ENCODE measurements at places on chromosomes 16 and 17.

DNA sequence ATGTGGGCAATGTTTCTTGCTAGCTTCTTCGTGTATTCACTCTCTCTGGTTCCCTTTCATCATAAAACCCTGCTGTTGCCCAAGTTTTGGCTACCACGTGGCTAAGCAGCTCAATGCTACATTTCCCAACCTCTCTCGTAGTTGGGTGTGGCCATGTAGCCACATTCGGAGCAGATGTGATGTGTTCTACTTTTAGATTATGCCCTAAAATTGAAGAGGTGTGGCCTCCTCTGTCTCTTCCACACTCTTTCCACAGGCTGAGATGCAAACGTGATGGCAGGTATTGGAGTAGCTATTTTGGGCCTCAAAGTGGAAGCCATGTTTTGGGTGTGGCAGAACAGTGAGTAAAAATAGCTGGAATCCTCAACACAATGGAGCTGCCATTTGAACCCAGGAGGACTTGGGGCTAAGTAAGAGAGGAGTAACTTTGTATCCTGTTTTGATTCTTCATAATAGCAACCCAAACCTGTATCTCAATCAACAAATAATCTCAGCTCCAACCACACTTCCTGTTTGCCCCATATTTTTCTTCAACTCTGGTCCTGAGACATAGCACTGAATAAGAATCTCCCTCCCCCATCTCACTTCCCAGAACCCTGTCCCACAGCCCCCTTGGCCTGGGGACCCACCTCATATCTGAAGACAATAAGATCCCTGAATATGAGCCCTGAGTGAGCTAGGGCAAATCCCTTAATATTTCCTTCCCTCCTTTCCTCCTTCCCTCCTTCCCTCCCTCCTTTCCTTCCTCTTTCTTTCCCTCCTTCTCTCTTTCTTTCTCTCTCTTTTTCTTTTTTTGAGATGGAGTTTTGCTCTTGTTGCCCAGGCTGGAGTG is 4.0 kb downstream of the NUPR1 start:
- DNase-seq: no peak

DNA sequence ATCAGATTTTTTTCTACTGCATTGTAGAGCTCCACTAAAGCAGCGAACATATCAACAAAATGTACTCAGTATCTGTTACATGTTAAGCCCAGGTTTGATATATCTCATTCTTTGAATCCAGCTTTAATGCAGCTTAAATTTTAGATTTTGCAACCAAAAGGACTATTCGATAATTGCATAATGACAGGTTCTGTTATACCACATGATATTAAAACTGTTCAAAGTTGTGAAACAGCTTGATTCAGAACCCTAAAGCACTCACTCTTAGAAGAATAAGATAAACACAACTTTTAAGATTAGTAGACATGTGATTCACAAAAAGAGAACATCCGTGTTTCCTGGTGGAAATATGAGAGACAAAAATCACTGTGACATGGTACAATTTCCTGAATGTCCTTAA is 427.9 kb downstream of the CDH11 start:
- no peak for DNase-seq

GRCh38 chr16:67399218-67399733 is 6.0 kb upstream of the TPPP3 start:
- peak; percentile 35 for DNase-seq

DNA sequence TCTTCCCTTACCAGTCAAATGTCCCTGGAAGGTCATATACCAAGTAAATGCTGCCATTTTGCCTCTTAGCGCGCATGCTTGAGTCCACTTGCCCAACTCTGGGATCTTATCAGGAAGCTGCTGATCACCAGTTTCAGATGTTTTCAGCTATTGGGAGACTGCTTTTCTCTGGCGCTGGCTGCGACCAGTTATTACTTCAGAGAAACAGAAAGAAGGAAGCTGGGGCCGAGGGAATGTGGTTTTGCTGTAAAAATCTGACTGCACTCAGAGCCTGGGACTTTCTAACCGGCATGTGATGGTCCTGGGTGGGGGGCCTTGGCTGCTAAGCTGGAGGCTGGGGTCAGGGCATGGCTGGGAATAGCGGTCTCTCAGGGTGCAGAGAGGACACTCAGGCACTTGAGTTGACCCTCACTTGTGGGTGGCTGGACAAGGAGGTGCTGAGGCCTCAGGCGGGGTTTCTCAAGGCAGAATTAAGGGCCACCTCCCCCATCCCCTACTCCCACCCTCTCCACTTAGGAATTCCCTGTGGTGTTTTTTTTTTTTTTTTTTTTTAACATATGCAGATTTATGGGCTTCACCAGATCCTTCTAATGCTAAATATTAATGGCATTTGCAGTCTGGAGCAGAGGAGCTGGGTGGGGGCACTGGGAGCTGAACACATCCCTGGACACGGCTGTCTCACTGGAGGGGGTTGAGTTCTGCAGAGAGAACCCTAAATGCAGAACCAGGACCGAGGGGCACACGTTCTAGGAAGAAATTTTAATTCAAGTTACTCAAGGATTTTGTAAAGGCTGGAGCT is 145.8 kb downstream of the CYLD start:
- no peak for DNase-seq
